Foreskin fibroblast (primary cell): ENCODE measurements at places on chromosomes 6 and 20.

DNA sequence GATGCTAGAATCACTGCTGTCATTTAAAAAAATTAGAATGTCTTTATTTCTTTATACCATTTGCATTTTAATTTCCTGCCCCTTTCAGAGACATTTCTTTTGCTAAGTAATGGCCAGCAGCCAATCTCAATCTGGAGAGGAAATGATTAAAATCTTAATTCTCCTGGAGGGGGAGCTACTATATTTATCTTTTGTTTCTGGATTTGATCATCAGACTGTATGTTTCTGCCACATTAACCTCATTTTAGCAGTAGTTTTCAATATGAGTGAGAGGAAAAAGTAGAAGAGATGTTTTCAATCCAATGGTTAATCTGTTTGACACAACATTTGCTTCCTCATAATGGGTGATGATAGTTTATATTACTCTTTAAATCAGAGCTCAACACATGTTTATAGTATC, 138.0 kb downstream of the FUT9 start:
- DNase-seq: no peak

- no peak for DNase-seq
Observed at GRCh38 chr6:167485186-167485978, 160.5 kb downstream of the TTLL2 start.

GRCh38 chr20:61621035-61621730, 369.1 kb downstream of the CDH4 start:
- DNase-seq: no peak

DNA sequence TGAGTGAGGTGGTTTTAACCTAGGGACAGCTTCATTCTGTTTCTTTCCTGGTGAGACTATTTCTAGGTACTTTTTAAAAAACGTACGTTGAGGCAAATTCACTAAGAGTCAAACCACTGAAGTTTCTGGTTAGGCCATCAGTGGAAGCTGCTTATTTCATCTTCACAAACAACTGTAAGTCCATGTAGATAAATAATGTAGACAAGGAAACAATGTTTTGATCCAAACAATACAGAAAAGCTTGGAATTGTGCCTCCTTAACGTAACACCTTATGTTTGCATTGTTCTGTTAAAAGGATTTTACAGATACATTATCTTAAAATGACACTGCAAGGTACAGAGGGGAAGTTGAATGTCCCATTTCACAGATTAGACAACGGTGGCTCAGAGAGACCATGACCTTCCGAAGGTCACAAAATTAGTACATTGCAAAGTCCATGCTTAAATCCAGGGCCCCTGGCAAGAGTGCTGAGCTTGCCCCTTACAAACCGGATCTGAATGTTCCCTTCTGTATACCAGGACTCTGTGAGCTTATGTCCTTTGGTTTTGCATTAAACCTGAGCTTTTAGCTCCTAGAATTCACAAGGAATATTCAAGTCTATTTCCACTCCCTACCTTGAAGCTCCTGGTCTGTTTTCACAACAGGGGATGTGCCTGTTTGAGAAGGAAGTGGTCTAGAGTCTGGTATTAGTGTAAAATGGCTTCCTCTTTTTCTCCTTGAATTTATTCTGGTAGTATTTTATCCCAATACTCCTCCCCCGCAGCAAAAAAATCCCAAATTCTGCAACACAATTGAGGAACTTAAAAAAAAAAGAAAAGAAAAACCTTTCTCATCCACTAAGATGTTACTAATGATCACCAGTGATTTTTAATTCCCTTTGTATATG, 28.9 kb upstream of the ZNF217 start:
- peak; percentile 30 for DNase-seq

DNA sequence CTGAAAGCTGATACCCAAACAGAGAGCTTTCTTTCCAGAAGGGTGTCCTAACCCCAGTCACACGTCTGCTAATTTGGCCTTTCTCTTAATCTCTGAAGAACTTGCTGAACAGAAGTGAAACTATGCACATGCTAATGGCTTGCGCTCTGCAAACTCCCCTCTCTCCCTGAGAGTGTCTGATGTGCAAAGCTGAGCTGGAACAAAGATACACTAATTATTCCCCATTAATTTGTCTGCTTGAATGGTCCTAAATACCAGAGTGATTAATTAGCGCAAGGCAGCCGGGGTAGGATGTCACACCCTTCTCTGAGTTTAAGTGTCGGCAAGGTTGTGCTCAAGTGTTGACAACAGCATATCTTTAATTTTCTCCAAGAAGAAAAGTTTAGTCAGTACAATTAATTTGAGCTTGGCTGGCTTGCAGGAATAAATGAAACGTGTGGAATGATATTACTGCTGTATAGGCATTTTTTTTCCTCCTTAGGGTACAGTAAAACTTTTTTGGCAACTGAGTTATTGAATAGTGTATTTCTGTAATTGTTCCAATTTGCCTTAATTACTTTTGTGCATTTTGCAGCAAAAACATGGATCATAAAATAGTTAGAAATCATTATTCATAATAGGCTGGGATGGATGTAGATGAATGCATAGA, 715.9 kb upstream of the POU3F2 start:
- no peak for DNase-seq
